ENCODE measurements at places on chromosomes 3 and 15.

GRCh38 chr15:71715914-71716313 is 94.4 kb upstream of the NR2E3 start:
- no peak for DNase-seq

DNA sequence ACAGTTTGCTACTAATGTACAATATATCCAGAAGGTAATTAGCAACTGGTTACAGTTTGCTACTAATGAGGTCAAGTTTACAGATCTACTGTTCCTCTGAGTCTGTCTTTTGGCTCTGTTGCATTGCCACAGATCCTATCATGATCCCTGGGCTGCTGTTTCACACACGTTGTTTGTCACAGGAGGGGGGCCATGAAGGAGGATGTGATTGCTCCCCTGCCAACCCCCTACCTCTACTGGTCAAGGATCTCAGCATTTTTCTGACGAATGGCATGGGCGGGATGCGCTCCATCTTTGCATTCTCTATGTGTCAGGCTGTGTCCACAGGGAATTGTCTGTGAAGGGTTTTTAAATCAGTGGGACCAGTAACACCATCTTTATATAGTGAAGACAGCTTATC is 91.9 kb downstream of the CHL1 start:
- no peak for DNase-seq

DNA sequence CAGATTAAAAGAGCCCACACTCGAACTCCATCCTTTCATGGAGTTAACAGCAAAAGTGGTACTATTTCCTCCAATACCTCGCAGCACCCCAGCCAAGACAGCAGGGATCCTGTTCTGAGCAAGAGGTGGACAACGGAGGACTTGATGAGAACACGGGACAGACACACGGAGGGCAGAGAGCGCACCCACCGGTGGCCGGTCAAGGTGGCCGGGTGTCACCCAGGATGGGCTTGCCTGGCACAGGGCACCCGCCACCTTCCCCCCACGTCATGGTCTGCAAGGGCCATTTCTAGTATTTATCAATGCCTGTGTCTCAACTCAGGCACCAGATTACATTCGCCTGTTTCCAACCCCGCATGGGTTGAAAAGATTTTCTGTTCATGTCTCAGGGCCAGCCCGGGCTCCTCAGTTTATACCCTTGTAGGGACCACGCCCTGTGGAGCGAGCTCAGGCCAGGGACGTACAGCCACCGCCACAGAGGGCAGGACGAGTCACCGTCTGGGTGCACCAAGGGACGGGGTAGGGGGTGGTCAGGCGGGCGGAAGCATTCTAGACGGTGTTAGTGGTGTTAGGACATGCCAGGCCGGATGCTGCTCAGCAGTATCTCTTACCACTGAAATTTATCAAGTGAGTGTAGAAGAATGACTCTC is 64.2 kb downstream of the CYFIP1 start:
- no peak for DNase-seq

DNA sequence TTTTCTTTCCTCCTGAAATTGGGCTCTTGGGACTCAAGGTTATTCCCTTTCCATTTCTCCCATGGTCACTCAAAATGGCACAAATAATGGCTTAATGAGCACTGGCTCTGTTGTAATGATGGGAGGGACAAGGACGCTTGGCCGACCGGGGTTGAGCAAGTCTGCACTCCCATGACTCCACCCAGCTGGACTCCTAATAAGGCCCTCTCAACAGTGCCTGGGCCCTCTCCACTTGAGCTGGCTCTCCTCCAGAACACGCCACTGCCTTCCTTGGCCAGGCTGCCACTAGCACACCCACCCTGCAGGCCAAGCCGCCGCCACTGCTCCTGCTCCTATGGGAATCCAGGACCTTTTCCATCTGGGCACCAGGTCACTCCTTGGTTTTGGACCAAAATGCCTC is 42.3 kb downstream of the ADCY5 start:
- no peak for DNase-seq

- no peak for DNase-seq
These were observed 28.8 kb downstream of the TMED3 start for GRCh38 chr15:79339588-79340314.

GRCh38 chr3:195042743-195043606 is 228.0 kb downstream of the XXYLT1 start:
- DNase-seq, result peak; percentile 4

DNA sequence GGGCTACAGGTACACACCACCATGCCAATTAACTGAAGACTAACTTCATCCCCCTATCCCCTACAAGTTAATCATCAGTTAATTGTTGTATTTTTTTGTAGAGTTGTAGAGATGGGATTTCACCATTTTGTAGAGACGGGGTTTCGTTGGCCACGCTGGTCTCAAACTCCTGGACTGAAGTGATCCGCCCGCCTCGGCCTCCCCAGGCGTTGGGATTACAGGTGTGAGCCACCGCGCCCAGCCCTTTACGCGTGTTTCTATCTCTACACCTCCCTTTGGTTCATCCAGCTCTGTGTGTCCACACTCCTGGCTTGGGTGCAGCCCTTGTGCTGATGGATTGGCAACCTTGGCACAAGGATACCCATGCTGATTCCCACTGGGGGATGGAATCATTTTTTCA is 258.8 kb downstream of the FAM43A start:
- no peak for DNase-seq

Data from activated CD4-positive, CD25-positive, alpha-beta regulatory T cell treated with anti-CD3 and anti-CD28 coated beads, Interleukin-2, amount 50 U/mL, for 72 hours (primary cell).